ENCODE measurements at places on chromosomes 2 and 18. TPM values are rescaled to one million over a fixed set of nuclear protein-coding genes. Genes with fewer than 3 reads are reported as not detected.

Gene DSC1
- total RNA-seq = not detected

Gene AGAP1
- total RNA-seq = 10.6 TPM

Gene TMEM169
- total RNA-seq = 0.26 TPM

Gene CRYBA2
- total RNA-seq = not detected

Gene FOXD4L1
- total RNA-seq = 0.17 TPM

Gene SP140
- total RNA-seq = 0.33 TPM

Data from fibroblast of lung (primary cell).